ENCODE measurements at places on chromosomes 7 and 10.

GRCh38 chr10:73584737-73585136, 6.4 kb downstream of the USP54 start:
- no peak for DNase-seq

DNA sequence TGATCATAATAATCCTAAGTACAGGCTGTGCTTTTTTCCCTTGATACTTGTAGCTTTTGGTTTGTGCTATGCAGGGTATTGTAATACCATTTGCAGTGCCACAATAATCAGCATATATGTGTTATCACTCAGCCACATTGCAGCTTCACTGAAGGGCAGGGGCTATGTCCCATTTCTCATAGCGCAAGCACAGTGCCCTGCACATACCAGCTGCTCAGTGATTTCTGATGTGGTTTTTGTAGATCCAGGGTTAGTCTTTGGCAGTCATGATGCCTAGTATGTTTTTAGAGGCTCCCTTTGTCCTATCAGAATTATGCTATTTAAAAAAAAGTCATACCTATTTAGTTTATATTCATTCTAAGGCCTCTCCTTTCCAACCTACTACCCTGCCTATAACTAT, 25.8 kb downstream of the MET start:
- no peak for DNase-seq

GRCh38 chr7:131188367-131189339, 139.0 kb upstream of the MKLN1 start:
- peak; percentile 46 for DNase-seq

DNA sequence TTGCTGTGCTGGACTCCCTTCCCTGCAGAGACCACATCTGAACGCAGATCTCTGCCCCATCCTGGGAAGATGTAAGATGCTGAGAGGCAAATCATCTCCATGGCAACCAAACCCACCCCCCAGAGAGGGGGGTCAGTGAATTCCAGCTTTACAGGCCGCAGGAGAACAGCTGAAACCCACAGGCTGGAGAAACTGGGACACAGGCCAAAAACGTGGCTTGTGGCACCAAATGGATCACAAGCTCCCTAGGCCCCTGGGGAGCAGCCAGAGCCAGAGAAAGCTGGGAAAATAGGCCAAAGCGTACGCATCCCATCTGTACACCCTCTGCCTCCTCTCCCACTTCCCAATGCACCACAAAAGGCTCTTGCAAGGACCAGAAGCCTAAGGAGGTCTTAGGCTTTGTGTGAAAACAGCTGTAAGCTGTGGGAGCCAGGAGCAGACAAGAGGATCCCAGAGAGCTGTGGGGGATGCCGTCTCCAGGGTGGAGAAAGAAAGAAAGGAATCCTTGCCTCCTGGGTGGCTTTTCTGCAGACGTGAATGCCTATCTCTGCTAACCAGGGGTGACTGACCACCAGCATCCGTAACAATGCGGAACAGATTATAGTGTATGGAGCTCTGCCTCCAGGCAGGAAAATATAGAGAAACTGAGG, 59.5 kb downstream of the TMEM130 start:
- no peak for DNase-seq

GRCh38 chr7:72313906-72314305, 98.2 kb downstream of the CALN1 start:
- no peak for DNase-seq

DNA sequence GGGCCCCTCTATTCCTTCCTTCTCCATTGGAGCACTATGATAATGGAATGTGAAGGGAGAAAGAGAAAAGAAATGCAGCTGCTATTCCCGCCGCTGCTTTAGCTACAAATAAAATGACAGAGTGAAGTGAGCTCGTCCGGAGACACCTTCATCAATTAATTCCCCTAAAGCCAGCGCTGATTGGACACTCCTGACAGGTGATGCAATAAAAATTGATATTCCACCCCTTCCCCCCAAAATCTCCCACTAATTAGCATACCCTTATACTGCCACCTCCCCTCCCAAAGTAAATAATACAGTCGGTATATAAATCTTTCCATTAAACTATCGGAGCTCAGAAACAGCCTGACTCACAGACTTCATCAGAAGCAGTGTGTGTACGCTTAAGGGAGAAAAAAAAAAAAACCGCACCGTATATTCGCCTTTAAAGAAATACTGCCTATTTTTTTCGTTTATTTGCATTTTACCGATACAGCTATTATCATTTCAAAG, 7.3 kb downstream of the SKIDA1 start:
- DNase-seq, result no peak

DNA sequence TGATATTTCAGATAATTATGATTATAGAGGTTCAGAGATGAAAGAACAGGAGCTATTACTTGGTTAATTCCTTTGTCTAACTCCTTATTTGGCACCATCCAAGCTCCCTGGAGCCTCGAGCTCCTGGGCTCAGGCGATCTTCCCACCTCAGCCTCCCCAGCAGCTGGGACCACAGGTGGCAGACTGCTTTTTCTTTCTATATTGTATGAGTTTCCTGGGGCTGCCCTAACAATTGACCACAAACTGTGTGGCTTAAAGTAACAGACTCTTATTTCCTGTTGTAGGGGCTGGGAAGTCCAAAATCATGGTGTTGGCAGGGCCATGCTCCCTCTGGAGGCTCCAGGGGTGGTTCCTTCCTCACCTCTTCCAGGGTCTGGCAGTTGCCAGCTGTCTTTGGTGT, 163.3 kb upstream of the ADCY1 start:
- no peak for DNase-seq

DNA sequence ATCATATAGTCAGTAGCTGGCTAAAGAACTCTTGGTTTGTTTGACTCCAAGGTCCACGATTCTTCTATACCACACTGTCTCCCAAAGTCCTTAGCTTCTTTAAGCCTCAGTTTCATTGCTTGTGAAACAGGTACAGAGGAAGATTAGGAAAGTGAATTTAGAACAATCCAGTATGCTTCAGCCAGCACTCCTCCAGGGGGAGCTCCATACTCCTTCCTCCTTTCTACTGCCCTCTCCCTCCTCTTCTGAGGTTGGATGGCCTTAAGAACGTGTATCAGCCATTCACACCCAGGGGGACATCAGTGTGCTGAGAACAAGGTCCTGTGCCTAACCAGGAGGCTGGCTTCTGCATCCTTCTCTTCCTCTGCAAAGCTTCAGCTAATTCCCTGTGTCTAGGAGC, 54.8 kb upstream of the CALD1 start:
- no peak for DNase-seq

GRCh38 chr7:115754226-115754625, 276.3 kb downstream of the TFEC start:
- DNase-seq, result no peak

- DNase-seq, result no peak
These were observed 112.3 kb downstream of the HGF start for GRCh38 chr7:81657551-81657950.

- DNase-seq, result no peak
These were observed 8.2 kb downstream of the ZFAND2A start for GRCh38 chr7:1151653-1152425.
